Stimulated activated CD8-positive, alpha-beta memory T cell treated with anti-CD3 and anti-CD28 coated beads, Interleukin-15, amount 100 ng/mL, for 24 hours (primary cell): ENCODE measurements at places on chromosomes 5 and 9.

- DNase-seq = no peak
These were observed 14.9 kb downstream of the ATOX1 start for GRCh38 chr5:151743530-151743929.

DNA sequence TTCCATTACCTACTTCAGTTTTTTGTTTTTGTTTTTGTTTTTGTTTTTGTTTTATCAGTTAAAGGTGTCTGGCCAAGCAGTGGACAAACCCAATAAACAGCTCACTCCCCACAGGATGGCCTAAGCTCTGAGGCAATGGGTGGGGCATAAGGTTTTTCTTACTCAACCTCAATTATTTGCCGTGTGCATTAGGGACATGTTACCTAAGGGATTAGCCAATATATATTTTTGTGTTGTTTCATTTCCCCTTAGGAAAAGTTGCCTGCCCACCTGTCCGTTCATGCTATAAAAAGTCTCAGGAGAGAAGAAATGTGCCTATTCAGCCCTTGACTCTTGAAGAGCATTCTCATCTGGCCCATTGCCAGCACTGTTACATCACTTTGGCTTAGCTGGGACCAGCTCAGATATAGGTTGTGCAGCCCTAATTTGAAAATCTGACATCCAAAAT is 7.3 kb downstream of the SH3RF2 start:
- DNase-seq = no peak

DNA sequence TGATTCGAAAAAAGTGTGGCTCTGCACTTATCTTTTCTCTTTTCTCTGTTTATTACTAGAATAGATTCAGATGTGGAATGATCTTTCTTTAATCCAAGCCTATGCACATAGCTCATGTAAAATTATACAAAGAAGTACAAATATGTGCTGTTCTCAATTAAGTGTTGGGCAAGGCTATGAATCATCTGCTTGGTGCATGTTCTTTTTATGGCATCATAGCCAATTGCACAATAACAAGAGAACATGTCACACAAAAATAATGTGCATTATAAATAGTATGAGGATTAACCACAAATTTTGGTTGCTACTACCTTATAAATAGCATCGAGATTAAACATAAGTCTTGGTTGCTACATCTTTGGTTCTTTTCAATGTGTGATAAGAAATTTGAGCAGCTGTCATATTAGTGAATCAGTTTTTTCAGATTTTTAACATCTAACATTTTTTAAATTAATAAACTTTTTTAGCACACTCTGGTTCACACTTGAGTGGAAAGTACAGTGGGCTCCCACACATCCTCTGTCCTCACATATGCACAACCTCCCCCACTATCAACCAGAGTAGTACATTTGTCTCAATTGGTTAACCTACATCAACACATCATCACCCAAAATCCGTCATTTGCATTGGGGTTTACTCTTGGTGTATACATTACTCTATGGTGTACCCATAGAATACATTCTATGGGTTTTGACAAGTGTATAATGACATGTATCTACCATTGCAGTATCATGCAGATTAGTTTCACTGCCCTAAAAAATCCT is 6.8 kb upstream of the RECK start:
- DNase-seq = no peak

DNA sequence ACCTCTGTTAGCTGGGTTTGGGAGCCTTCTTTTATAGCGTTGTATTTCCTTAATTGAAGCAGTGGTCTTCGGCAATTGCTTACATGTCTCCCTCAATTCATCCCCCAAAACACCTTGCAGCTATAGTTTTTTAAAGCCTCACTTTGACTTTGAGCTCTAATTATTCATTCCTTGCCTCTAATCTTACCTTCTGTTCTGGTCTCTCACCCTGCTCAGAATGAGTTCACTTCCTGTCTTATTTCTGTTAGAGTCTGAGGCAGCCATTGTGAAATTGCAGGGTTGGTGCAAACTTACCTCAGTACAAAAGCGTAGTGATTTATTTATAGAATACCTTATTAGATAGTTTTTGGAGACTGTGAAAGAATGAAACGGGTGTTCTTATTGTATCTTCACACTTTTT is 35.0 kb downstream of the AOPEP start:
- DNase-seq = no peak

DNA sequence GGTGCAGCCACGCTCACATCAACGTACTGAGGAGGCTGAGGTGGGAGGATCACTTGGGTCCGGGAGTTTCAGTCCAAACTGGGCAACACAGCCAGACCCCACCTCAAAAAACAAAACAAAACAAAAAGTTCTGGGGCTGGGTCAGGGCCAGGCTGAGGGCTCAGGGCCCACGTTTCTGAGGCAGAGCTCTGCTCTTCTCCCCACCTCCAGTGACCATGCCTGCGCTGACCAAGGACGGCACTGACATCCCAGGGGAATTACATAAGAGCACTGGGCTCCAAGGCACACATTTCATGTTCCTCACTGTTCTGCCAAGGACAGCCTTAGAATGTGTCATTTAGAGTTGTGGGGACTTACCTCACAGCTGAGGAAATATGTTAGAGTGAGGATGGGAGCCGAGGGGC is 40.4 kb upstream of the TESK1 start:
- no peak for DNase-seq

DNA sequence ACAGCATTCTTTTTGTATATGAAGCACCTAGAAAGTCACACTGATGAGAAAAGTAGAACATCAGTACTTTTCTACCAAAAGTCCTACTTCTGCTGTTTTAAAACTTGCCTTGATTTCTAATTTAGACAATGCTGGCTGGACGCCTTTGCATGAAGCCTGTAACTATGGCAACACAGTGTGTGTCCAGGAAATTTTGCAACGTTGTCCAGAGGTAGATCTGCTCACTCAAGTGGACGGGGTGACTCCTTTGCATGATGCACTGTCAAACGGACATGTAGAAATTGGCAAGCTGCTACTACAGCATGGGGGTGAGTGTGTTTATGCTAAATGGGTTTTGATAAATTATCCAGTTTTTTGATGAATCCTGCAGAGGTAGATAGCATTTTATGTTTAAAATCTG is 73.5 kb downstream of the SLF1 start:
- no peak for DNase-seq

GRCh38 chr5:32018476-32019436 is 155.4 kb downstream of the GOLPH3 start:
- DNase-seq = no peak

- DNase-seq = no peak
These were observed 486.1 kb downstream of the KDM4C start for GRCh38 chr9:7243838-7244237.

DNA sequence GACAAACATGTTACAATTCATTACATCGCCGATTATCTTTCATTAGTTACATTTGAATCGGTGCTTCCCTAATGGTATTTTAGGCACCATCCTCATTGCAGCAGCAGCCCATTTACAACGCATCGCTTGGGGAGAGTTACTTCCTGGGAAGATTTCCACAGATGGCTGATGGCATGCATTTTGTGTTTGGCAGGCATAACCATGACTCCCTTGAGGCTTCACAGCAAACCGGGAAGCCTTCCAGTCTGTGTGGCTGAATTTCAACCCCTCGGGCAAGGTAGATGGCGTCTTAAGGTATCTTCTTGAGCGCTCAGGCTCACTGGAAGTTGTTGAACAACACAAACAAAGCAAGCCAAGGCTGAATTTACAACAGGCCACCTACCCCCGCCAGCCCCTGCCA is 1.6 kb upstream of the DNAH5 start:
- DNase-seq = no peak

- no peak for DNase-seq
These were observed 291.1 kb downstream of the CCDC171 start for GRCh38 chr9:15843931-15844330.

- no peak for DNase-seq
These were observed 615 bp downstream of the PSMD5 start for GRCh38 chr9:120841930-120842684.

DNA sequence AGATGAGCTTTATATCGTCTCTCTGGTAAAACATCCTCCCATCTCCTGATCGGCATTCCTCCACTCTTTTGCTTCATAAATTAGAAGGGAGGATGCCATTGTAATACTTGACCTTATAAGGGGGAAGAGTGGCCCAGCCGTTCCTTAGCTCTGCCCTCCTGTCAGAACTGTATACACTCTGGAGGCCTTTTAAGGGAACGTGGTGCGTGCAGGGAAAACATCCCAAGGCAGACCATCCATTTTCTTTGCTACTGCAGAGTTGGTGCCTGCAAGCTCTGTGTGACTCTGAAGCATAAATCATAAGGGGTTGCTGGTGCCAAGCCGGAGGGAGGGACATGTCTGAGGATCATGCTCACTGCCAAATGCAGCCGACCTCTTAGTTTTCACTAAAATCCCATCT is 90.4 kb downstream of the PGM5 start:
- DNase-seq = no peak

- DNase-seq = no peak
These were observed 240.8 kb upstream of the ZNF462 start for GRCh38 chr9:106622164-106622487.

GRCh38 chr5:31811210-31811609 is 172.3 kb downstream of the PDZD2 start:
- no peak for DNase-seq

- DNase-seq = peak; percentile 49
These were observed 35.2 kb upstream of the GLDC start for GRCh38 chr9:6680797-6681146.

DNA sequence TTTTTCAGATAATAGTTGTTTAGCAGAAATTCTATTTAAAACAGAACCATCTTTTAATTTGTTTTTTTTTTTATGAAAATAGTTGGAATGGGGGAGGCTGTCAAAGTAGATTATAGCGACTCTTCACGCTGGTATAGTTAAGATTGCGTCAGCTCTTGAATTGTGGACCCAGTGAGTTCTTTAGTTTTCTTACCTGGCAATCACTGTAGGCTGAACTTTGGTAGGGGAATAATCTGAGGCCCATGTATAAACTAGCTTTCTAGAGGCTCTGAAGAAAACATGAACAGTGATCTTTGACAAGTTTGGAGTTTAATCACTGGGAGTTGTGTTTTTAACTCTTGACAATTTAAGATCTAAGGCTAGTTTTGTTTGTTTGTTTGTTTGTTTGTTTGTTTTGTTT is 80.8 kb downstream of the CD180 start:
- DNase-seq = no peak

DNA sequence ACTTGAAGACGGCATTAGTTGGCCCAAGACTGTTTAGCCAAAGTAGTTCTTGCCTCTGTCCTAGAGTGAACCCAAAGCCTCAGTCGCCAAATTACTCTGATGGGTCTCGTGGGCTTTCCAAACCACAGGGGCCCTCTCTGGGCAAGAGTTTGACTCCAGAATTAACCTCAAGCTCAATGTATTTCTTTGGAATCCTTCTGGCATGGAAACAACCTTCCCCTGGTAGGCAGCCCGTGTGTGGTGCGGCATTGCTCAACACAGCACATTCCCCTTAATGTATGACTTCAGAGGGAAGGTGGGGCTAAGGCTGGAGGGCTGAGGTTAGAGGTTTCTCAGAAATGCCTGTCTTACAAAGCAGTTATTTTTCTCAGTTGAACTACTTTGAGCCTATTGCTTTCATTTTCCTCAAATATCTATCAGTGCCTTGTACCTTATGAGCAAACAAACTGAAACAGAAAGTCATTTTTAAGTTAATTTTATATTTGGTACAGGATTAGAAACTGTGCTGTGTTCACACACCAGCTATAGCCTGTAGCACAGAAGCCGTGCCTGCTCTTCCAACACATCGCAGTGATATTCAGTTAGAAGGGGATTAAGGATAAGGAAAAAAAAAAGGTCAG is 123.9 kb upstream of the HAPLN1 start:
- no peak for DNase-seq

DNA sequence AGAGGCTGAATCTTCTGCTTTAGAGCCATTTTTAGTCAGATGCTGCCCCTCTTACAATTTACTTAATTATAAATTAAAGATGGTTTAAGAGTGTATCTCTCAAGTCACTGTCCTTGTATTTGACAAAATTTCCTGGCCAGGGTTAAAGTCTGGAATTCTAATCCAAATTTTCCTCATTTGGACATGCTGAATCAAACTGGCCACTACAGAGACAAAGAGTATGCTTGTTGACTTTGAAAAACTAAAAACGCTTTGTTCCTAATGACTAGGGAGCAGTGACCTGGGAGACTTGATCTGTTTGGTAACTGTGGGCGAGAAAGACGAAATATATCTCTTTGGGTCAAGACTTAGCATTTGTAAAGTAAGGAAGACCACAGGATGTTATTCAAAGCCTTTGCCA is 303.2 kb downstream of the ZSWIM6 start:
- DNase-seq = no peak

DNA sequence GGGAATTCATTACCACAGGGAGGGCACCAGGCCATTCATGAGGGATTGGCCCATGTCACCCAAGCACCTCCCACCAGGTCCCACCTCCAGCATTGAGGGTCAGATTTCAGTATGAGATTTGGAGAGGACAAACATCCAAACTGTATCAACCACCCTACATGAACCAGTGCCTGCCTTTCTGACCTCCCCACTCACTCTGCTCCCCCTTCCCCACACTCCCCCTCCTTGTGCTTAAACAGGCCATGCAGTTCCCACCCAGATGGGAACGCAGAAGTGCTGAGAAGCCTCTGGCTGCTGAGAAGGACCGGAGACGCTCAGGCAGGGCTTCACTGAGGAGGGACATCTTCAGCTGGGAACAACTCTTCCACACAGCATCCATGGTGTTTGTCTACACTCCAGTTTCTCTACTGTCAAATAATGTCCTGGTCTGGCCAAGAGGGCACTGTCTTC is 30.0 kb upstream of the ADAMTS2 start:
- DNase-seq = no peak

DNA sequence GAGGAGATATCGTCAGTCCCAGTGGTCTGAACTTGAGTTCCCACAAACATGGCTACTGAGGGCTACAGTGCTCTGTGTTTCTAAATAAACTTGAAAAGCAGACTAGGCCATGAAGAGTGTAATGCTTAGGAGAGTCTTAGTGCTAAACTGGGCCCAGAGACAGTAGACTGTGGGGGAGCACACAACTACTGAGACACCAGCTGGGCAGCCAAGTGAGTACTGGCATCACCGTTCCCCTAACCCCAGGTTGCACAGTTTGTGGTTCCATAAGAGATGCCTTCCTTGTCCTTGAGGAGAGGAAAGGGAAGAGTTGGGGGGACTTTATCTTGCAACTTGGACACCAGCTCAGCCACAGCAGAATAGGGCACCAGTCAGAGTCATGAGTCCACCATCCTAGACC is 172.1 kb upstream of the DMRTA1 start:
- no peak for DNase-seq

DNA sequence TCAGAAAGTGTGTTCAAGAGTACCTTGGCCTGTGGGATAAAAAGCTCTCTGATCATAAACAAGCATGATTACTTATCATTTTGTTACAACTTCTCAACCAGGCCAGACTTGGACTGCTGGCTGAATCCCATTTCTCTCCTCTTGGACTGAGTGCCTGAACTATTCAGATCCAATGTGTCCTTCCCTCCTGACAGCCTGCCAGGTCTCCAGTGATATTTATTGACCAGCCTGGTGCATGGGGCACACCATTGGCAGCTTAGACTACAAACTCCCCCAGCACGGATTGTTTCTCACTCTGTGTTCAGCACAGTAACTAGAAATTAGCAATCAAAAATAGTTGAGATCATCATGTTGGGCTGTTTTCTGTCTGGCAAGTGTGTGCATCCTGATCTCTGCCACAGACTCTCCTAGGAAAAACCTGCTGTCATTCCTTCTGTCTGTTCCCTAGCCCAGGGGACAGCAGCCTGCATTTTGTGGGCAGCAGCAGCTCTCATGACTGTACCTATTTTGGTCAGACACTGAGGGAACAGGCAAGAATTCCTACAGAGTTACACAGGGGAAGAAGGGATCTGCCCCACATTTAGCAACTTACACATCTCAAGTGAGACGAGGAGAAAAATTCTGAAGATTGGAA is 348.1 kb downstream of the ADAMTS6 start:
- DNase-seq = no peak
